ENCODE measurements at places on chromosomes 3 and 15.

GRCh38 chr15:57401546-57401945, 25.2 kb downstream of the CGNL1 start:
- DNase-seq: no peak

DNA sequence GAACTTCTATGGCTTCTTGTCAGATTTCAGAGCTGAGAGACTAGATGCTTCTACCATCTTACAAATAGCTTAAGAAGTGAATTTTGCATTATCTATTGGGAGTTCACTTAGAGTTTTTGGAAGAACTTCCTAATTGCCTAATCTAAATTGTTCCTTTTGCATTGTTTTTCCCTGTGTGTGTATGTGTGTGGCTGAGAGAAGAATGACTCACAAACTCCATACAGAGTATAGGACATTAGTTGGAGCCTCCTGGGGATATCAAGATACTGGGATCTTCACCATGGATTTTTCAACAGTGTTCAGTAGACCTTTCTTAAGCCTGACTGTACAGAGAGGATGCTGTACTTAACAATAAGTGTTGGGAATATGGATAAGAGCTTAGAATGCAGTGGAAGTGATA, 10.9 kb downstream of the TLNRD1 start:
- no peak for DNase-seq

GRCh38 chr3:27720899-27721716, 1.0 kb downstream of the EOMES start:
- no peak for DNase-seq

DNA sequence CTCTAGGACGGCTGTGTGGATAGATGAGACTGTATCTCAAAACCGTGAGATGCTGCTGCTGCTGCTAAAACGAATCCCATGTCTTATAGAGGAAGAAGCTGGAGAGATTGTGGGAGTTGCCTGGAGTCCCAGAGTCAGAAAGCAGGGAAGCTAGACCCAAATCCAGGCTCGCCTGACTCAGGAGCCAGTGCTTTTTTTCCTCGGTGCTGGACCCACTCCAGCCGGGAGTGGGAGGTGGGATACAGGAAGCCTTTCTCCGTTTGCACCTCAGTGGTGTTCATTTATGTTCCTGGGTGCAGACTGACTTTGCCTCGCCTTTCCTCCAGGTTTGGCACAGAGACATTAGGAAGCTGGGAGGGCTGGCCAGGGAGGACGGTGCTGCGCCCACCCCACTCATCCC, 150.9 kb upstream of the LINGO1 start:
- no peak for DNase-seq

DNA sequence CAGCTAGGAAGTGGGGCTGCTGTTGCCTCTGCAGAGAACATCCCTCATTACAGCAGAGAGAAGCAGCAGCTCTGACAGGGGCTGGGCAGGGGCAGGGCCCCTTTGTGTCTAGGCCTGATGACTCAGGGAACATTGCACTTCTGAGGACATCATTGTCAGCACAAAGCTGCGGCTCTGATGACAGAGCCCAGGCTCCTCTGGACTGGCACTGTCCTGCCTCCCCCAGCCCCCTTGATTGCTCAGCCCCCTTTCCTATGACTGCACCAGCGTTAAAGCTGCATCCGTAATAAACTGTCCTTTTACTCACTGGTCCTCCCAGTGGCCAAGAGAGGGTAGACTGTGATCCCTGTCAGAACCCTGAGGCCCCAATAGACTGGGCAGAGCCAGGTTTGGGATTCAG, 18.3 kb downstream of the TRH start:
- no peak for DNase-seq

DNA sequence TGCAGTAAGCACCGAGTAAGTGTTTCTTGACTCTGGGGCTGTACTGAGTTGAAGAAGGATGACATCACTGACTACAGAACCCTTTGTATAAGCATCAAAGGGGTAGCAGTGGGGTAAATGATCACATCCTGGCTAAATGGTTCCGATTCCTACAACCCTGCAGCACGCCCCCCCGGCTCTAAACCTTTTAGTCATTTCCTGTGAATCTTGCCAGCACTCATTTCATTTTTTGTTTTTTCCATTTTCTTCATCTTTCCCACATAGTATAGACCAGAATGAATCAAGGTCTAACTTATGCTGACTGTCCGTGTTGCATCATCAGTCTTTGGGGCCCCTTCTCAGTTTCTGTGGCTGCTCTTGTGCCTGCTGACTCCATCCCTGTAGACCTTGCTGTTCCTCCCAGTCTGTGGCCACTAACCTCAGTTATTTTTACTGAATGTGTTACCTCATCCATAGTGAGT, 383.1 kb upstream of the TPRG1 start:
- DNase-seq: no peak

- no peak for DNase-seq
These were observed 165.3 kb downstream of the GOLIM4 start for GRCh38 chr3:167930453-167930852.

DNA sequence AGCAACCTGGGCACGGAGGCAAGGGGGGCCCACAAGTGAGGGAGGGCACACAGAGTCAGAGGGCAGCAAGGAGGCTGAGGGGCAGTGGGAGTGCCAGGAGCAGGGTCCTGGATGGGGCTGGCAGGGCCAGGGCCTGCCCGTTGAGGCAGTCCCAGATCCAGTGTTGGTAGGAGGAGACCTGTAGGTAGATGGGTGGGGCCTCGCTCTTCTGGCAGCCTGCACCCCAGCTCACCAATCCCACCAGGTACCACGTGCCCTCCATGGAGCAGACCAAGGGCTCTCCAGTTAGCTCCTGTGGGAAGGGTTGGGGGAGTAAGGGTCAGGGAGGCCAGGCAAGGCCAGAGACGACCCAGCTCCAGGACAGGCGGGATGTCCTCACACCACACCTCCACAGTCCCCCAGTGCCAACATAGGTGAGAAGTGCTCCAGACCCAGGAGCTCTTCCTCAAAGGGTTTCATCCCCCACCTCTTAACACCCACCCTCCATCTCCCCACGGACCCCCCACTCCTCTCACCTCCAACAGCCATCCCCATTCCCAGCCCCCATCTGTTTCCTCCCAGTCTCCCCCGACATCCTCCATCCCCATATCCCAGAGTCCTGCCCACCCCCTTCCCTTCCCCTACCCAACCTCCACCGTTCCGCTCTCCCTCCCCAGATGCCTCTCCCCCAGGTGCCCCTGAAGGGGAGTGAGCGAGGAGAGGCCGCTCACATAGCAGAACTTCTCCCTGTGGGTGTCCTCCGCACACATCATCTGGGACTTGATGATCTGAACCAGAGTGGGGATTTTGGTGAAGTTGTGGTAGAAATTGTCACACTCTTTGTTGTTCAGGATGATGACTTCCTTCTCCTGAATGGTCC, 5.2 kb downstream of the PRSS50 start:
- no peak for DNase-seq

DNA sequence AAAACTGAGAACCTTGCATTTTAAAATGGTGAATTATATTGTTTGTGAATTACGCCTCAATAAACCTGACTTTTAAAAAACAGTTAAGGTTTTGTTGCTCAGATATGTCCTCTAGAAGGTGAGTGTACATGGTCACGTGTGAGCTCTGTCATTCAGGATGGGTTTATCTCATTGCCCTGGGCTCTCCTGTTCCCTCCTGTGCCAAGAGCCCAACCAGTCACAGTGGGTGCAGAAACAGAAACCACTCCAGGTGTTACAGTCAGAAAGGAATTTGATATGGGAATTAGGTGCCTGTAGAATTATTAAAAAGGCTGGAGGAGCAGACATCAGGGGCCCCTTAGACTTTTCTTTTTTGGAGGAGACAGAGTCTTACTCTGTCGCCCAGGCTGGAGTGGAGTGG, 196.4 kb downstream of the STT3B start:
- no peak for DNase-seq

DNA sequence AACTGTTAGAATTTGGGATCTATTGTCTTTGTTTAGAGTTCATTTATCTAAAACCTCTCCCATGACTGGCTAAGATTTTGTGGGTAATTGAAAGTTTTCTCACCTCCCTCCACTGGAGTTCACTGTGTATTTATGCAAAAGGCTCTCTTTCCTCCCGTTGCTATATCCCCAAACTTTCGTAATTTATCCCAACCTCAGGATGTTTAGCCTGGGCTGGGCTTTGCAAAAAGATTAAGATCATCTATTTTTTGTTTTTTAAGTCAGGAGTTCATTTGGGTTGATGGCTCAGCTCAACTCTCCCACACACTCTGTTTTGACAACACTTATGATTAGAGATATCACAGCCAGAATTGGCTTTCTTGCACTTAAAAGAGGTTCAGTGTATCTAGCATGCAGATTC, 27.0 kb downstream of the SUCNR1 start:
- DNase-seq: no peak

GRCh38 chr15:95715906-95716656, 614.4 kb upstream of the NR2F2 start:
- no peak for DNase-seq

DNA sequence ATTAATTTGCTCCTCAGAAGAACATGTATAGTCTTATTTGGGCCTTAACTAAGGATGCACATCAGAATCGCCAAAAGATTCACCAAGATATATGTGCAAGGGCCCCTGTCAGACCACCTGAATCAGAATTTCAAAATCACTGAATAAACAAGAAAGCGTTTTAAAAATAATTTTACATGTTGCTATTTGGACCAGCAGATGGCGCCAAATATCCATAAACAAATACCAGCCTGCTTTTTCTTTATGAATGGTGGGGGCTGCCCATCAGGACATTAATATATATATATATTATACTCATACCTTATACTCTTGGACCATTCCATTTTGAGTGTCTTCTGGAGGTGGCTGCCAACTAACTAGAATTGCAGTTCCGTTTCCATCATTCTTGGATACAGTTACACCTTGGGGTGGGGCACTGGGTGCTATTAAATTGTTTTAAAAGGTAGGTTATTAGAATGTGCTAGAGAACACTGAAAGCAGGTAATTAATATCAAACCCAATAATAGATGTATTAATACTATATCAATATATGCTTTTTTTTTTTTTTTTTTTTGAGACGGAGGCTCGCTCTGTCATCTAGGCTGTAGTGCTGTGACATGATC, 1108.3 kb downstream of the ROBO1 start:
- no peak for DNase-seq

DNA sequence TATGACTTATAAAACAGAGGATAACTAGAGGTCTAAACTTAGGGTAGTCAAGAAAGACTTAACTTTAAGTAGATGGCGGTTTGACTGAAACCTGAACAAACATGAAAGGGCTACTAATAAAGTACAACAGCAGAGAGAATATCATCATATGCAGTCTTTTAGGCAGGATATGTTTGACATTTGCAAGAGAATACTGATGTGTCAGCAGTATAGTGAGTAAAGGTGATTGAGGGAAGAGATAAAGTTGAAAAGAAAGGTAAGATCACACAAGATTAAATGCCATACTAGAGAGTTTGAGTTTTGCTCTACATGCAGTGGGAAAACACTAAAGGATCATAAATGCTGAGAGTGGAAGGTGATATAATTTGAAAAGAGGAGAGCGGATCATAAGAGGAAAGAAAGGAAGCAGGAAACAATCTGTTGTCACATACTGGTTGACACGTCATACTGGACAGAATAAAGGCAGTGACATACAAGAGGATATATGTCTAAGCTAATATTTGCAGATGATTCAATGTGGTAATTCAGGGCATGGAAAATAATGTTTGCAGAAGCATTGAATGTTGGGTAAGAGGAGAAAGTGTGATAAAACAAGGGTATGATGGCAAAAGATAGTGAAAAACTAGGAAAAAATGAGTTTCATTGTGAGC, 223.0 kb downstream of the EPHA6 start:
- no peak for DNase-seq

DNA sequence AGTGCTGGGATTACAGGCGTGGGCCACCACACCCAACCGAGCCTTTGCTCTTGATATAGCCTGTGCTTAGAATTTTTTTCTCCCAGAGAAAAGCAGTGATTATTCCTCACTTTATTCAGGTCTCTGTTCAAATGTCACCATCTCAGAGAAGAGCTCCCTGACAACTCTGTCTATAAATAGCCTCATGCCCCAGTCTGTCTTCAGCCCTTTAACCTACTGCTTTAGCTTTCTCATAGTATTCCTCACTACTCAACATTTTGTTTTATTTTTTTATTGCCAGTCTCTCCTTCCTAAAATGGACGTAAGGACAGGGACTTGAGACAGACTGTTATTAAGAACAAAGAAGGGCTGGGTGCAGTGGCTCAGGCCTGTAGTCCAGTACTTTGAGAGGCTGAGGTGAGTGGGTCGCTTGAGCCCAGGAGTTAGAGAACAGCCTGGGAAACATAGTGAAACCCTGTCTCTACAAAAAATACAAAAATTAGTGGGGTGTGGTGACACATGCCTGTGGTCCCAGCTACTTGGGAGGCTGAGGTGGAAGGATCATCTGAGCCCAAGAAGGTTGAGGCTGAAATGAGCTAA, 78.7 kb upstream of the TTBK2 start:
- DNase-seq: no peak

- DNase-seq: no peak
These were observed 887 bp downstream of the OXTR start for GRCh38 chr3:8768364-8769087.

GRCh38 chr3:119541547-119541946, 17.9 kb downstream of the CD80 start:
- no peak for DNase-seq

- no peak for DNase-seq
These were observed 917 bp downstream of the LNP1 start for GRCh38 chr3:100402256-100402655.

DNA sequence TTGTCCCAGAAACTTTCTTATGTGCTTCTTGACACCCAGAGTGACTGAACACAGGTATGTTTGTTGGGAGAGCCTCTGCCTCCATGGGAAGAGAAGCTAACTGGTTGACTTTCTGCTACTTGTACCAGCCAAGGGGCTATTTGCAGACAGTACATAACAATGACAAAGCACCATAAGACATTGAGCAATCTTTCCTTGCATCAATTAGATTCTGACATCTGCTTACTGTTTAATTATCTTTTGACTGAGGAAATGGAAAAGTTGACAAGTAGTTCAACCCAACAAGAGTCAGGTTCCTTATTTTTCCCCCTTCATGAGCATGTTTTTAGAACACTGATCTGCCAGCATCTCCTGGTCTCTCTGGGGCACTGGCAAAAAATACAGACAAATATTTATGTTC, 157.7 kb downstream of the RPLP1 start:
- no peak for DNase-seq

DNA sequence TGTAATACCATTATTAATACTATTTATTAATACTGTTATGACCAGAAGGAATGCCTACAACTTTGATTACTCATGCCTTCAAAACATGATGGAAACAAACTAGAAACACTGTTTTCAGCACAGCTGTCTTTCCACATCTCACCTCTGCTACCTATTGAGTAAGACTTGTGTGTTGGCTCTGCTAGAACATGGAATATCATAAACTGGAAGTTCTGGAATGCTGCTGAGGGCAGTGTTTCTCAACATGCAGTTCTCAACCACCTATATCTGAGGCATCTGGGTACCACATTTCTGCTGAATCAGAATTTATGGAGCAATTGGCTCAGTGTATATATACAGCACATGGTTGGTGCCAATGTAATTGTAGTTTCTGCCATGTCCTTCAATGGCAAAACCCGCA, 392.1 kb downstream of the TUSC7 start:
- no peak for DNase-seq

- DNase-seq: no peak
These were observed 139.6 kb downstream of the TMCO5A start for GRCh38 chr15:38074029-38074428.

GRCh38 chr15:78695854-78696253, 54.8 kb upstream of the CHRNB4 start:
- DNase-seq: no peak
